NCI-H2171 treated with DMSO at 0.1 percent for 48 hours (cell line): ENCODE measurements at places on chromosomes 7 and 10.
A peak's percentile ranks its signal among the peaks of the same experiment; 100 is the strongest.

GRCh38 chr10:113893570-113893969, 39.1 kb downstream of the NHLRC2 start:
- DNase-seq = no peak

- DNase-seq = no peak
These were observed 150.4 kb downstream of the PARD3 start for GRCh38 chr10:34664706-34665105.

DNA sequence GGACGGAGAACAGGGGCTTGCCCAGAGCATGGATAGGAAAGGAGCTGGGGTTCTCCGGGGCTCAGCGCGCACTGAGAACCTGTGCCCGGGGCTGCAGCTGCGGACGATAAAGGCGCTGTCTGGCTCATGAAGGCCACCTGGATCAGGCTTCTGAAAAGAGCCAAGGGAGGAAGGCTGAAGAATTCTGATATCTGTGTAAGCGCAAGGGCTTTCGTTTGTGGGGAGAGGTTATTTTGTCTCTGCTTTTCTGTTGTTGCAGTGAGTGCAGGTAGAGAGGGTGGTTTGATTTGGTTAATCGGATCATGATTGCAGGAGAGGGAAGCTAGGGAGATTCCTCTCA, 250.5 kb downstream of the NSUN6 start:
- peak; percentile 43 for DNase-seq

- DNase-seq = no peak
These were observed 62.9 kb downstream of the PRKAG2 start for GRCh38 chr7:151813997-151814396.

DNA sequence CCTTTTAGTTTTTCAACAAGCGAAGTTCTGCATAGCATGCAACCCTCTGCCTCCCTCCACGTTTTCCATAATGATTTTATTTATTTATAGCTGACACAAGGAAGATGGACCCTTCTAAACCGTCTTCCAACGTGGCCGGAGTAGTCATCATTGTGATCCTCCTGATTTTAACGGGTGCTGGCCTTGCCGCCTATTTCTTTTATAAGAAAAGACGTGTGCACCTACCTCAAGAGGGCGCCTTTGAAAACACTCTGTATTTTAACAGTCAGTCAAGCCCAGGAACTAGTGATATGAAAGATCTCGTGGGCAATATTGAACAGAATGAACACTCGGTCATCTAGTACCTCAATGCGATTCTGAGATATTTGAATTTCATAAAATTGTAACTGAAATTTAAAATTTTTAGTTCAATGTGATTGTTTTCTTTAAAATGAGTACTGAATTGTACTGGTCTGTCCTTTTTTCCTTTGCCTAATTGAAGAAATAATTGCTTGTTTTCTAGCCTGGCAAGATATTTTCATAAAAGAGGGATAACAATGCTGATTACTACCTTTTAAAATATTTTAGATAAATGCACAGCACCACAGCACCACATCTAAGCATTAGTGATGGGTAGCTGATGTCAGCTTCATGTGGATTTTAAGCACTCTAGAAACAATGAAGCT, 41.5 kb upstream of the SLC39A12 start:
- DNase-seq = peak; percentile 3

- peak; percentile 5 for DNase-seq
These were observed 143.1 kb upstream of the STK17A start for GRCh38 chr7:43439631-43440401.

GRCh38 chr10:78188446-78188845, 154.8 kb downstream of the RPS24 start:
- DNase-seq = no peak
